ENCODE measurements at places on chromosomes 11 and 22. TPM values are rescaled to one million over a fixed set of nuclear protein-coding genes. Genes with fewer than 3 reads are reported as not detected.

Gene ADM2
- total RNA-seq: 0.67 TPM

DNA sequence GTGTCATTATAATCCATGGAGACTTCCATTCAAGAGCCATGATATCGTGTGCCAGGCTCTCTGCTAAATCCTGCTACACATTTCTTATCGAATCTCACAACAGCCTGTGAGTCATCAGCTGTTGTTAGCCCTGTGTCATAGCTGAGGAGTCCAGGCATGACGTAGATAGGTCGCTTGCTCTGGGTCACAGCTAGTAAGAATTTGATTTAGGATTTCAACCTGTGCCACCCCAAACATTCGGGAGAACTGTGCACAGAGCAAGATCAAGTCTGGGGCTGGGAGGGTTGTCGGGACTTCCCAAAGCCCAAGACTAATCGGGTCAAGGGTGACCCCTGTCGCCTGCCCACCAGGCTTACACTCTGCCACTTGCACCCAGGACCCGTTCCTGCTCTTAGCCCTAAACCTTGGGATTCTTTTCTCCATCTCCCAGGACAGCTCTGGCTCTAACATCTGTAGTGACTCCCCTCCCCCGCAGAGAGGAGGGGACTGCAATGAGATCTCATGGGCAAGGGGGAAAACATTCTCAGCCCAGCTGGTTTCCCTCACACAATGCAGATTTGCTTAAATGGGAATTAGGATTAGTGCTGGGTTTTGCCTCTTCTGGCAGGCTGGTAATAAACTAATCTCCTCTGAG lies 34.3 kb downstream of the TSPAN18 start:
- peak; percentile 85 for DNase-seq

GRCh38 chr22:30212363-30212995 lies 34.1 kb downstream of the LIF start:
- peak; percentile 75 for DNase-seq

Gene PAX6
- 1.3 TPM for total RNA-seq

DNA sequence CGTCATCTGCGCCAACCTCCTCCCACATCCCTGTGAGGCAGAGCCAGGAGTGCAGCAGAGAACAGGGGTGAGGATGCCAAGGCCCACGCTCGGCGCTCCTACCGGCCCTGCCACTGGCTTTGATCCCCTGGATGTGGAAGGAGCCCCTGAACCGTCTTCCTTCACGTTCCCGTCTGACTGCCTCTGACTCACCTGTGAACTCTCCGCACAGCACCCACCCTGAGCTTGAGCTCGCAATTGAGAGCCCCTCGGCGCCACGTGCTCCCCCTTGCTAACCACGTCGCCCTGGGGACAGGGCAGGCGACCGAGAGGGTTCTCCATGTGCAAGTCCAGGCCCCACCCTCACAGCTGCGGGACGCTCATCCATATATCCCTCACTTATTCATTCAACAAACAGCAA lies 645.3 kb downstream of the BRD1 start:
- no peak for DNase-seq

Gene UPK3A
- total RNA-seq: not detected

Gene TRIM48
- total RNA-seq: not detected

- peak; percentile 58 for DNase-seq
Measured at GRCh38 chr22:18994701-18995326, 58.7 kb upstream of the PRODH start.

GRCh38 chr11:124627546-124627945 lies 4.9 kb downstream of the TBRG1 start:
- no peak for DNase-seq

- DNase-seq: peak; percentile 78
Measured at GRCh38 chr22:39431821-39432251, 25.0 kb upstream of the MGAT3 start.
